Kasumi-1 (cell line): ENCODE measurements at places on chromosomes 1 and 21.

DNA sequence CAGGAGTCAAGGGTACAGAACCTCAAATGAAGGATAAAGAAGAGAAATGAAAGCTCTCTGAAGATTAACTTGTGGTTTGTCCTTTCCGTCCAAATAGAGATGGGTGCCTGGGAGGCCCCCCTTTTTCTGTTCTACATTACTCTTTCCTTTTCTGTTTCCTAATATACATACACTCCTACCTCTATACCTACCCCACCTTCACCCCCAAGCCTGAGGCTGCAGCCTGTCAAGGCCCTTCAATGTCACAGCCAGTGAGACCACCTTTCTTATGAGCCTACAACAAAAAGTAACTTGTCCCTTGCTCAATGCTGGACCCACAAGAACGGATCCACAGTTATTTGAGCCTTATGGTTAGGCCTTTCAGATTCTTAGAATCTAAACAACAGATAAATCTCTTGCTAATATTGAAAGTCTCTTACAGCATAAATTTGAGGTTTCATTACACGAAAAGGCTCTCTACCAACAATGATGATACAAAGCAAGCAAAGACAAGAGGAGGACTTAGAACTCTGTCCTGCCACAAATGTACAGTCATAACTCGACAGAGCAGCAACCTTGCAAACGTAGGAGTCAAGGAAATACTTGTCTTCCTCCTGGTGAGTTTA is 4.1 kb upstream of the TRAF3IP3 start:
- DNase-seq: no peak

- DNase-seq: no peak
These were observed 227.3 kb downstream of the DYRK1A start for GRCh38 chr21:37593740-37594471.

DNA sequence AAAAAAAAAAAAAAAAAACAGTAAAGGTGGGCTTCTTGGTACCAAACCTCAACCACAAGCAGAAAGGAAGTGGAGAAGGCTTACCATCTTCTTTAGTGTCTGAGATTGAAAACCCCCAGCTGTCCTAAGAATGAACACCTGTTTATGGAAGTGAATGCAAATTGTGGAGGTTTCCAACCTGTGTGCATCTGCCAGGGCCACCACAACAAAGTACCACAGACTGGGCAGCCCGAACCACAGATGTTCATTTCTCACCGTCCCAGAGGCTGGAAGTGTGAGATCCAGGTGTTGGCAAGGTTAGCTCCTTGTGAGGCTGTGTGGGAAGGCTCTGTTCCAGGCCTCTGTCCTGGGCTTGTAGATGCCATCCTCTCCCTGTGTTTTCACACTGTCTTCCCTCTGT is 348.7 kb downstream of the SETD4 start:
- no peak for DNase-seq

DNA sequence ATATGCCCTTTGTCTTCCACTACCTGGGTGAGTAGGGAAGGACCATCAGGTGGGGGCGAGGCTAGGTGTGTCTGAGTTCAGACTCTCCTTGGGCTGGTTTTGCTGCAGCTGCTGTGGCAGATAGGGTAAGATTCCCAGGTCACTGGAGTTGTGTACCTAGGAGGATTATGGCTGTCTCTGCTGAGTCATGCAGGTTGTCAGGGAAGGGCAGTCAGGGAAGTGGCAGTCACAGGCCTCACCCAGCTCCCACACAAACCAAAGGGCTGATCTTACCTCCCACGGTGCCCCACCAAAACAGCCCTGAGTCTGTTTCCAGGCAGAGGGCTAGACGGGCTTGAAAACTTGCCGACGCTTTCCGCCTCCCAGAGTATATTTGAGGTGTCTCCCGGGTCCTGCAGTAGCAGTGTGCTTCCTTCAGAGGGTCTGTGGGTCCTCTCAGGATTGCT is 201.6 kb upstream of the PLXNA2 start:
- no peak for DNase-seq

DNA sequence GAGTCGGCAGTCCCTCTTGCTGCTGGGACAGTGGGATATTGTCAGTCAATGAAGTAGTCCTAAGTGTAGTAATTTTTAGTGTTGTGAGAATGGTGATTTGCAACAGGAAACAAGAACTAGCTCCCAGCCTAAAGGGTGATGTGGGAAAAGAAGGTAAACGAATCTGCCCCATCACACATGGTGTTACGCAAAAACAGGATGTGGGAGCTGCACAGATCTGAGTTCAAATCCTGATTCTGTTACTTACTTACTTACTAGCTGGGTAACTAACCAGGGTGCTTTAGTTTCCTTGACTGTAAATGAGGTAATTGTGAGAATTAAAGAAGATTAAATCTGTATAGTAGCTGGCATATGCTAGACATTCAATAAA is 22.3 kb downstream of the NAV1 start:
- DNase-seq: no peak

DNA sequence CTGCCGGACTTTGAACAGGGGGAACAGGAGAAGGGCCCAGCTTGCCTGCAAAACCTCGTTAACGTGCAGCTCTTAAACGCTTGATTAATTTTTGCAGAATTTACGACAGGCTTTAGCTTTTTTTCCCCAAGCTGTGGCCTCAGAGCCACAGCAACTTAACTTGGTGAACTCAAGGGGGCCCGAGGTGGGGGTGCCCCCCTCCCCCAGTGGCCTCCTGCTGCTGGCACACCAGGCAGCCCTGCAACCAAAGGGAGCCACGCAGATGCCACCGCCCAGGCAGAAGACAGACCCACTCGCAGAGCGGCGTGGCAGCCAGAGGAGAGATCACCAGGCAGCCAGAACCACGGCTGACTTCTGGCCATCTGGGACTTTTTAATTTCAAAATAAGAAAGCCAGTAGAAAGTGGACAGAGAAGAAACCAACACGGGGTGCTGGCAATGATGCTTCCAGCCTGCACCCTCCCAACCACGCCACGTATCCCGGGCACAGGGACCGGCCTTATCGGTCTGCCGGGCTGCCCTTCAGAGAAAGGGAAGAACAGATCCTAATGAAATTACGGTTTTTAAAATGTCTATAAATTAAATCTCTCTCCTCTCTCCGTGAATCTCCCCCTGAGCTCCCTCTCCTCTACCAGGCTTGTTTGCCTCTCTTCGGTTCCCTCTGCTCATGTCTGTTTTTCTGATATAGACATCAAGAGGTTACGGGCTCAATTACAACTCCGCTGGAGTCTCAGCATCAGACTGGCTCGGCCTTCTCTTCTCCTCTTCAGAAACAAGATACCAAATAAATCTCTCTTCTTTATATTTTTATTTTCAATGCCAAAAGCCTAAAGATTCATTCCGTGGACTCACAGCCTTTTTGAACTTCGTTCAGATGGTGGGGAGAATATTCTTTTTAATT is 6.4 kb downstream of the CASZ1 start:
- no peak for DNase-seq

GRCh38 chr1:169112241-169112640 is 5.8 kb downstream of the ATP1B1 start:
- DNase-seq: no peak
